ENCODE measurements at places on chromosomes 4 and X.

DNA sequence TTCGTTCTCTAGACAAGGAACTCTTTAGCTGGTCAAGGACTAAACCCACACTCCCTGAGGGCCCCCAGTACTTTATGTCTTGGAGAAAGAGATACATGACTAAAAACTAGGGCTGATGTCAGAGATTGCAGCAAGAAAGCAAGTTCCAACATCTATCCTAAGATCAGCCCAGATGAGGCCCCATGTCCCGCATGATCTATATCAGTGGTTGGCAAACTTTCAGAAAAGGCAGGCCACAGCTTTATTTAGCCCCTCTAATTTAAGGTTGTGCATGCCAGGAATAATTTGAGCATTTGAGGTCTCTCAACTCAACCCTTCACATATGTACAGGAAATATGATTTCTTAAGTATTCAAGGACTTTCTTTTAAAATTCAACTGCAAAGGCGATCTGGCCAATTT, 44.1 kb upstream of the FRMD7 start:
- DNase-seq: no peak

DNA sequence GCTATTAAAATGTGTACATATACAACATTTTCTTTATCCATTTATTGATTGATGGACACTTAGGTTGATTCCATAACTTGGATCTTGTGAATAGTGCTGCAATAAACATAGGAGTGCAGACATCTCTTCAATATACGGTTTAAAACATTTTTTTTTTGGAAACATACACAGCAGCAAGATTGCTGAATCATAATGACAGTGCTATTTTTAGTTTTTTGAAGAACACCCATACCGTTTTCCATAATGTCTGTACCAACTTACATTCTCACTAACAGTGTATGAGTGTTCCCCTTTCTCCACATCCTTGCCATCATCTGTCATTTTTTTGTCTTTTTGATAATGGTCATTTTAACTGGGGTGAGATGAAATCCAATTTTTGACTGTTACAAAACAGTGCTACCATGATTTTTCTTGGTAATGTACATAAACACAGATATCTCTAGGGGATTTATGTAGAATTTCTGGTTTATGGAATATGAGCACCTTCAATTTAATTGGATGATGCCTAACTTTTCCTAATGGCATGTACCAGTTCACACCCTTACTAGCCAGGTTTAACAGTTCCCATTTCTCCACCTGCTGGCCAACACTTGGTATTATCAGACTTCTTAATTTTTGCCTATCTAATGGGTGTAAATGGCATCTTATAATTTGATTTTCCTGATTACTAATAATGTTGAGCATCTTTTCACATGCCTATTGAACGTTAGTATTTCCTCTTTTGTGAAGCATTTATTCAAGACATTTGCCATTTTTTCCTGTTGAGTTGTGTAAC, 21.0 kb upstream of the TMSB15B start:
- DNase-seq: peak; percentile 22

DNA sequence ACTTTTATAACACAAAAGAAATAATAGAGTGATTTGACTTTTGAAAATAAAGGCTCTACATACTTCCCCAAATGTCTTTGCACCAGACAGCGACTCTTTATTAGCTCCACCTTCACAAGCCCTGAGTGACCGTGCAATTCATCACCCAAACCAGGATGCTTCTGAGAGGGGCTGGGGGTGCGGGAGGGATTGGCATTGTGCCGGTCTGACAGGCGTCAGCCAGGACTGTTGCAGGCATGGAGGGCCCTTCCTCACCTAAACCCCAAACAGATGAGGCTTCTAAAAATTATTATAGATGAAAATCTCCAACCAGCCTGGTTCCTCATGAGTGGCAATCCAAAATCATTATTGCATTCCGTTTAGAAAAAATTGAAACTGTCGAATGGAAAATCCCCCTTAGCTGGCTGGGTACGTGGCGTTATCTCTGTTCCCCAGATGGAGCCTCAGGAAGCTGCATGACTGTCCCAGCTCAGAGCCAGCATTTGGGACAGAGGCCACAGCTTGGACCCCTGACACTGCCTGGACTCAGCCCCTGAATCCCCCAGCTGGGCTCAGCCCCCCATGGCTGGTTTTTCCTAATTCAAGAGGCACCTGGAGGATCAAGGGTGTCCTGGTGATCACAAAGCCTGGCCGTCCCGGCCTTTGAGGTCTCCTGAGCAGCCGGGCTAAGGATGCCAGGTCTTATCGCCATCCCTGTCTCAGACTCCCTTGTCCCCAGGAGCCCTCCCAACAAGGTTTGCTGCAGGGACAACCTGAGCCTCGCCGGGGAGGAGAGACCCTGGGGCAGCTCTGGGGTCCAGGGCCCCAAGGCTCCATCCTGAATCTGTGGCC, 60.4 kb downstream of the SORCS2 start:
- DNase-seq: no peak

DNA sequence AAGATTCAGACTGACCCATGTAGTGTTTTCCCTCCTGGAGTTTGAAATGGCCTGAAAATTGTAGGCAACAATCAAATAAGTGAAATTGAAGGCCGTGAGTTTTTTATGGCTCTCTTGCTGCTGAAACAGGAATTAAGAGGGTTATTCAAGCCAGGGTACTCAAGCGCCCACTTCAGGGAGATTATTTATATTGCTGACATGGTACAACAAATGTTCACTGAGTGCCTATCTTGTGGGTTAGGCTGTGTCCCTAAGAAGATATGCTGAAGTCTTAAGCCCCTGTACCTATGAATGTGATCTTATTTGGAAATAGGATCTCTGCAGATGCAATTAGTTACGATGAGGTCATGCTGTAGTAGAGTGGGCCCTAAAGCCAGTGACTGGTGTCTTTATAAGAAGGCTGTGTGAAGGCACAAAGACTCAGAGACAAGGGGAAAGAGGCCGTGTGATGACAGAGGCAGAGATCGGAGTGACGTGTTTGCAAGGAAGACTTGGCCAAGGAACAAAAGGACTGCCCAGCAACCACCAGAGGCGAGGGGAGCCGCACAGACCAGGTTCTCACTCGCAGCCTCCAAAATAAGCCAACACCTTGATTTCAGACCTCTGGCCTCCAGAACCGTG, 72.9 kb downstream of the MED28 start:
- DNase-seq: peak; percentile 2

DNA sequence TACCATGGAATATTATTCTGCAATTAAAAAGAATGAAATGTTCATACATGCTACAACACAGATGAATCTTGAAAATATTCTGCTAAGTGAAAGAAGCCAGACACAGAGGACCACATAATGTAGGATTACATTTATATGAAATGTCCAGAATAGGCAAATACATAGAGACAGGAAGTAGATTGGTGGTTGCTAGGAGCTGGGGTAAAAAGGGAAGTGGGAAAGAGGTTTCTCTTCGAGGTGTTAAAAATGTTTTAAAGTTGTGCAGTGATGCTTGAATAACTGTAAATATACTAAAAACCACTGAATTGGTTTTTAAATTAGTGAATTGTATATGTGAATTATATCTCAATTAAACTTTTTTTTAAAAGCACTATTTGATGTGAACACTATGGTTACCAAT, 3.6 kb upstream of the NXT2 start:
- no peak for DNase-seq

DNA sequence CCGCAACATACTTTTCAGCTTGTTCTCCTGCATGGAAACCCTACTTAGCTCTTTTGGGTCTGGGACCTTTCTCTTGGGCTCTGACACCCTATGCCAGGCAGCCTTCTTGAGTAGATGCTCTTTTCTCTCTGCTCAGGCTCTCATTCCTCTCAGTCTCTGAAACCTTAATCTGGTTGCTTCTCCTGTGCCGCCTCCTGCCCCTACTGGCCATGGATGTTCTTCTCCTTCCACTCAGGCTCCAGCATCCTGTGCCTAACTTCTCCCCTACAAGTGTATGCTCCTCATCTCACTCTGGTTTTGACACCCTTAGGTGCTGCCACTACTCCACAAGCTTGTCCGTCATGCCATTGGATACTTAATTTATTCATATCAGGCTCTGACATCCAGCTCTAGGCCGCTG, 15.2 kb downstream of the BLTP1 start:
- DNase-seq: no peak

DNA sequence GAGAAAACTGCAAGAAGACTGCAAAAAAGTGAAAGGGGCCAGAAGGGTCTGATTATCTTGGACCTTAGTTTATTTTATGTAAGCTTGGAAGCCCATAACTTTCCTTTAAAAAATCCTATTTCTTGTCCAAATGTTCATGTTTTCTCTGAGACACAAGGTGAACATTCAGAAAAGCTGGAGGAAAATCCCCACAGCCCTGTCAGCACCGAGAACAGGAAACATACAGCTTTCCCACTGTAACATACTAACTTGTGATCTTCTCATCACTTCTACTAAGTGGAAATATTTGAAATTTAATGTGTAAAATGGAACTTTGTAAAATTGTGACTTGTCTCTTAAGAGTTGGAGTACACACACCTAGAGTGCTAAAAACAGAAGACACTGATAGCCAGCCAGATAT, 21.3 kb downstream of the GPR174 start:
- DNase-seq: no peak

GRCh38 chr4:25321703-25322102, 9.1 kb downstream of the ZCCHC4 start:
- no peak for DNase-seq

- no peak for DNase-seq
Measured at GRCh38 chrX:130204647-130205046, 32.9 kb downstream of the RAB33A start.

GRCh38 chr4:1623400-1623799, 60.7 kb downstream of the FAM53A start:
- no peak for DNase-seq

GRCh38 chrX:56764975-56765791, 36.1 kb downstream of the NBDY start:
- DNase-seq: peak; percentile 1

GRCh38 chr4:94216394-94216793, 8.7 kb downstream of the SMARCAD1 start:
- no peak for DNase-seq

GRCh38 chr4:154490234-154490582, 1.4 kb downstream of the DCHS2 start:
- DNase-seq: no peak

DNA sequence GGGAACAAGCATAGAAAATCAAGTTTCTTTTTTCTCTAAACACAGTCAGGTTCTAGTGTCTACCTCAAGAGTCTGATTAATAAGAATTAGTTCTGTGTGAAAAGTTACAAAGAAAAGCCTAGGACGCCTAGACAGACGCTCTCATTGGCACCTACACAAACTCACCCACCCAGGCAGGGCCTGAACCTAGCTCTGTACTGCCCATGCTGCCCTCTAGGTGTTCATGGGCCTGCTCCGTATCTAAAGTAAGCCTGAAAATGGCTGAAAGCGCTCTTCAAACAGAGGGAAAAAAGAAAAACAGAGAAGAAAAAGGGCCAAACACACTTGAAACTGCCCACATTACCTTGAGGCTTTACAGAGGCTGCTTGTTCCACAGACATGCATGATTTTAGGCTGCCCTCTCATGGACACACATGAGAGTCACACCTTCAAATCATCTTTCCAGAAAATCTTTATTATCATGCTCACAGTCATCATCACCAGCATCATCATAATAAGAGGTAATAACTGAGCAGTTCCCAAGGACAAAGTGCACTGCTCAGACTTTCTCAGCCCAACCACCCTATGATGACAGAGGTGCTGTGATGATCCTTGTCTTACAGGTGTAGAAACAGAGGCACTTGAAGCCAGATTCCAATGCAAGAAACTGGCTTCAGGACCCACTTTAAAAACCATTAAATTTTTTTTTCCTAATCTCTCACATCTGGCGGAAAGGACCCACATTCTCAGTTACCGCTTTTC, 49.6 kb downstream of the MAP7D2 start:
- DNase-seq: peak; percentile 33

DNA sequence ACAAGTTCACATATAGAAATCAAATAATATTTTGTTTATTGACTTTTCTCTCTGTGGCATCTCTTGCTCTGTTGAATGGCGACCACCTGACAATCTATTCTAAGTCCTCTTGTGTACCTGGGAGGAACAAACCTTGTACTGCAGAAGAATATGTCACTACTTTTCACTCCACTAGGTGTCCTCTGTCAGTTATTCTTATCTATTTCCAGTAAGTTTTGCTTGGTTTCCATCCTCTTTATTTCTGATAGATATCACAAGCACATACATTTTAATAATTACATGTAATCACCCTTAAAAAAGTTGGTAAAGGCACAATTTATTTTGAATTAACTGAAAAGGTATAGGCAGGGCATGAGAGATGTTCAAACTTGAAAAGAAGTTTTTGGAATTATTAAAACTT, 238.4 kb downstream of the SNCA start:
- DNase-seq: no peak

GRCh38 chr4:111228874-111229273, 606.0 kb upstream of the PITX2 start:
- peak; percentile 12 for DNase-seq

Data from AG20443 (cell line).